Lung (tissue), 17 donors: ENCODE measurements at places on chromosomes 12 and 14. TPM values are rescaled to one million over a fixed set of nuclear protein-coding genes. Genes with fewer than 3 reads are reported as not detected.

G2E3 gene
- total RNA-seq: 12.6 TPM

GSKIP gene
- total RNA-seq: 20.6 TPM

TAS2R13 gene
- 13.5 TPM for total RNA-seq

HOXC6 gene
- 0.71 TPM for total RNA-seq

TEX52 gene
- not detected for total RNA-seq

MMP19 gene
- total RNA-seq: 9.6 TPM

RGS6 gene
- total RNA-seq: 5.4 TPM

IQSEC3 gene
- 0.51 TPM for total RNA-seq

CELA1 gene
- total RNA-seq: not detected

RTL1 gene
- not detected for total RNA-seq

UNC79 gene
- total RNA-seq: 0.25 TPM

SALL2 gene
- total RNA-seq: 10.2 TPM

R3HDM2 gene
- 41.9 TPM for total RNA-seq

HNF1A gene
- 0.52 TPM for total RNA-seq

SLC8A3 gene
- 0.80 TPM for total RNA-seq

DNA sequence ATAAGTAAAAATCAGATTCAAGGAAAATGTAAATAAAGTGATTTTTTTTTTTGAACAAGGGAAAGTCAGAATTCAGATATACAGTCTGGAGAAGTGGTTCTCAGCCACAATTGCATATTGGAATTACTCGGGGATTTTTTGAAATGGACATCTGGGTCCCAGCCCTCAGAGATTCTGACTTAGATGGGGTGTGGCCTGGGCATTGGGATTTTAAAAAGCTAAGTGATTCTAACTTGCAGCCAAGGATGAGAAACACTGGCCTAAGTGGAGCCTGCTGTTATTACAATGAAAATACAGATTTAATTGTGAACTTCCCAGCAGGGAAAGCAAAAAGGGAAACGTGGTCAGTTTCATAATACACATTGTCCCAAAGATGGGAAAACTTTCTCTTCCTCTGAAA lies 273.8 kb downstream of the TTC8 start:
- no peak for DNase-seq
- no peak overlapping the region for H3K4me3 ChIP-seq
- no peak overlapping the region for H3K27ac ChIP-seq
- H3K4me1 ChIP-seq: peaks cover 10% of the 10 kb centered on the region

GRCh38 chr12:56957229-56958052 lies at the start of gene RDH16:
Gene RDH16, minus strand, starts transcription at chr12:56957608. Its CDS starts 146 bp downstream, at chr12:56957462.
- no peaks in the 10 kb centered on the region for H3K4me1 ChIP-seq
- no peaks in the 10 kb centered on the region for H3K27me3 ChIP-seq
- no peak within 1 kb of the TSS for H3K4me3 ChIP-seq

DNA sequence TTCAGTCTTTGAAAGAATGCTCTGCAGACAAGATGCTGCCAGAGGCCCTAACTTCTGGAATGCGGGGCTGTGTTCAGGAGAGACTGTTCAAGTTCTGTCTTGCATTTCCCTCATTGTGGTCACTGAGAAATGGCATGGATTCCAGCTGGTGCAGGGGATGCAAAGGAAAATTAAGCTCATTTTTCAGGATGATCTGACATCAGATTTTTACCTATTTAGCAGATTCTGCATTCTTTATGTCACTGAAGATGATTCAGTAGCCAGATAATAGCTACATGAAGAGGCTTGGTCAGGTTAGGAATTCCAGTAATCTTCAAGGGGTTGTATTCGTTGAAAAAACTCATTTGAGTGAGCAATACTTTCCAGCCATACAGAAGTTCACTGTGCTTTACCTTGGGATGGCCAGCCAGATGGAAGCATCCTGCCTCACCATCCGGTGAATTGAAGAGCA lies 16.1 kb upstream of the MFAP5 start:
- no peak for DNase-seq
- no peaks in the 10 kb centered on the region for H3K27me3 ChIP-seq
- no peak overlapping the region for H3K4me3 ChIP-seq
- peaks cover 8% of the 10 kb centered on the region for H3K4me1 ChIP-seq

GRCh38 chr12:8637244-8637643 lies 24.6 kb upstream of the AICDA start:
- H3K4me3 ChIP-seq: no peak overlapping the region
- no peaks in the 10 kb centered on the region for H3K36me3 ChIP-seq
- no peak for DNase-seq
- H3K27ac ChIP-seq: no peak overlapping the region
- H3K27me3 ChIP-seq: peaks cover 4% of the 10 kb centered on the region

- H3K27me3 ChIP-seq: no peaks in the 10 kb centered on the region
- H3K27ac ChIP-seq: no peak overlapping the region
- no peak for DNase-seq
- H3K4me1 ChIP-seq: no peaks in the 10 kb centered on the region
- H3K36me3 ChIP-seq: peaks cover 12% of the 10 kb centered on the region
Measured at GRCh38 chr12:28367326-28367725, 177.1 kb downstream of the CCDC91 start.

GRCh38 chr12:15007551-15007950 lies 34.7 kb downstream of the PDE6H start:
- H3K27ac ChIP-seq: no peak overlapping the region
- H3K27me3 ChIP-seq: no peaks in the 10 kb centered on the region
- no peak overlapping the region for H3K4me3 ChIP-seq
- DNase-seq: no peak
- no peaks in the 10 kb centered on the region for H3K4me1 ChIP-seq
- no peaks in the 10 kb centered on the region for H3K36me3 ChIP-seq

GRCh38 chr12:64452559-64453329 lies 824 bp downstream of the TBK1 start:
- H3K4me1 ChIP-seq: no peaks in the 10 kb centered on the region
- H3K27me3 ChIP-seq: no peaks in the 10 kb centered on the region
- peak; percentile 66 for DNase-seq
- peak overlapping the region; percentile 81 for H3K4me3 ChIP-seq
- H3K36me3 ChIP-seq: peaks cover 4% of the 10 kb centered on the region

- no peak overlapping the region for H3K4me3 ChIP-seq
- peaks cover 3% of the 10 kb centered on the region for H3K27me3 ChIP-seq
- no peaks in the 10 kb centered on the region for H3K36me3 ChIP-seq
- H3K4me1 ChIP-seq: no peaks in the 10 kb centered on the region
- H3K27ac ChIP-seq: no peak overlapping the region
Measured at GRCh38 chr14:105532735-105533141, 6.4 kb downstream of the TMEM121 start.

GRCh38 chr12:7303230-7303629 lies 642 bp upstream of the ACSM4 start:
- H3K4me1 ChIP-seq: peaks cover 4% of the 10 kb centered on the region
- no peaks in the 10 kb centered on the region for H3K27me3 ChIP-seq
- H3K4me3 ChIP-seq: no peak overlapping the region
- H3K36me3 ChIP-seq: no peaks in the 10 kb centered on the region

DNA sequence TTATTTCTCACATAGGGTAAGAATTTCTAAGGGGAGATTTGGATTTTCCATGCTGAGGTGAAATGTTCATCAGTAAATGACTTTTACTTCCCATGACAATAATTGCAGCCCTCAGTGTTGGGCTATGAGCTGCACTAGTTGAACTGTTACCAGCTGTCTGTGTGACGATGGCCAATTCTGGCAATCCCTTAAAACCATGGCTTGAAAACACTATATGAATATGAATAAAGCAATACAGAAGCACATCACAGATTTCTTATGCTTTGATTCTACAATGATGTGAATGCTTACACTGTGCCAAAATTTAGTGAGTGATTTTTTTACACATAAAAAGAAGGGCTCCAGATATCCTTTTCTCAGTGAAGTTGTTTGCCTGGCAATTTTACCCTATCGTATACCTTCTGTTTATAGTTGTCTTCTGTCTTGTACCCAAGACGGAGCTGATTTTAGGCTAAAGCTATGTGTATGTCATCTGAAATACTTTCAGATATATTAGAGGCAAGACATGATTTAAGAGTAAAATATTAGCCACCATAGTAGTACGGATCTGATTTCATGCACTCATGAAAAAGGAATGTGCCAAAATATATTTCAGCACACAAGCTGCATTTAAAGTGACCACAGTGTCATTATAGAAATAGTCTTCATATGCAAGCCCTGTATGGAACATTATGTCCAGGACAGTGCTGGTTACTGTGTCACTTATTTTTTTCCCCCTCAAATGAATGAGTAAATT lies 52.0 kb downstream of the SLC38A4 start:
- H3K4me3 ChIP-seq: no peak overlapping the region
- no peaks in the 10 kb centered on the region for H3K27me3 ChIP-seq
- H3K27ac ChIP-seq: no peak overlapping the region
- no peaks in the 10 kb centered on the region for H3K36me3 ChIP-seq
- peaks cover 9% of the 10 kb centered on the region for H3K4me1 ChIP-seq
- DNase-seq: no peak

GRCh38 chr12:5038781-5039311 lies 4.8 kb upstream of the KCNA5 start:
- H3K4me3 ChIP-seq: no peak overlapping the region
- H3K36me3 ChIP-seq: no peaks in the 10 kb centered on the region
- DNase-seq: no peak
- no peaks in the 10 kb centered on the region for H3K27me3 ChIP-seq
- peaks cover 6% of the 10 kb centered on the region for H3K4me1 ChIP-seq

- no peak overlapping the region for H3K4me3 ChIP-seq
- no peaks in the 10 kb centered on the region for H3K27me3 ChIP-seq
- peak overlapping the region; percentile 57 for H3K27ac ChIP-seq
Measured at GRCh38 chr12:57838594-57839302, 7.8 kb downstream of the CTDSP2 start.

DNA sequence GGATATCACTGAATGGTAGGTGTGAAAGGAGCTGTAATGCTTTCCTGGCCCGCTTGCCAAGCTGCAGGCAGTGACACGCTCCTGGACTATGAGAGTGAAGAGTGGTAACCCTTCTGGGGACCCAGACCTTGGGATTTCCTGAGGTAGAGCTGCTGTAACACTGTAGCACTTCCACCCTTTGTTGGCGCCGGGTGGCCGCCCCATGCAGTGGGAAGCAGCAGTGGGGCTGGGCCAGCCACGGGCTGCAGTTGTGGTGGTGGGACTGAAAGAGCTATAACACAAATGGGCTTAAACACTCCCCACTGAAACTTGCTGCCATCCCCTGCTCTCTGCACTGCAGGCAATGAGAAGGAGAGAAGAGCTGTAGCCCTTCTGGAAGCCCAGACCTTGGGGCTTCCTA lies 9.6 kb upstream of the FBXO33 start:
- no peaks in the 10 kb centered on the region for H3K36me3 ChIP-seq
- DNase-seq: no peak
- no peak overlapping the region for H3K4me3 ChIP-seq
- no peak overlapping the region for H3K27ac ChIP-seq

DNA sequence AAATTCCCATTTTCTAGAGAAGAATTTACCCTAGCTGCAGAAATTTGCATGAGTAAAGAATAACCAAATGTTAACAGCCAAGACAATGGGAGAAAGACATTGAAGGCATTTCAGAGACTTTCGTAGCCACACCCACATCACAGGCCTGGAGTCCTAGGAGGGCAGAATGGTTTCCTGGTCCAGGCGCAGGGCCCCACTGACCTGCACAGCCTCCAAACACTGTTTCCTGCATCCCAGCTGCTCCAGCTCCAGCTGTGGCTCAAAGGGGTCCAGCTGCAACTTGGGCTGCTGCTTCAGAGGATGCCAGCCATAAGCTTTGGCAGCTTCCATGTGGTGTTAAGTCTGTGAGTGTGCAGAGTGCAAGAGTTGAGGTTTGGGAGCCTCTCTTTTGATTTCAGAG lies 6.5 kb upstream of the PRR4 start:
- no peaks in the 10 kb centered on the region for H3K36me3 ChIP-seq
- H3K4me3 ChIP-seq: no peak overlapping the region
- H3K27me3 ChIP-seq: no peaks in the 10 kb centered on the region
- H3K27ac ChIP-seq: no peak overlapping the region
- no peaks in the 10 kb centered on the region for H3K4me1 ChIP-seq

DNA sequence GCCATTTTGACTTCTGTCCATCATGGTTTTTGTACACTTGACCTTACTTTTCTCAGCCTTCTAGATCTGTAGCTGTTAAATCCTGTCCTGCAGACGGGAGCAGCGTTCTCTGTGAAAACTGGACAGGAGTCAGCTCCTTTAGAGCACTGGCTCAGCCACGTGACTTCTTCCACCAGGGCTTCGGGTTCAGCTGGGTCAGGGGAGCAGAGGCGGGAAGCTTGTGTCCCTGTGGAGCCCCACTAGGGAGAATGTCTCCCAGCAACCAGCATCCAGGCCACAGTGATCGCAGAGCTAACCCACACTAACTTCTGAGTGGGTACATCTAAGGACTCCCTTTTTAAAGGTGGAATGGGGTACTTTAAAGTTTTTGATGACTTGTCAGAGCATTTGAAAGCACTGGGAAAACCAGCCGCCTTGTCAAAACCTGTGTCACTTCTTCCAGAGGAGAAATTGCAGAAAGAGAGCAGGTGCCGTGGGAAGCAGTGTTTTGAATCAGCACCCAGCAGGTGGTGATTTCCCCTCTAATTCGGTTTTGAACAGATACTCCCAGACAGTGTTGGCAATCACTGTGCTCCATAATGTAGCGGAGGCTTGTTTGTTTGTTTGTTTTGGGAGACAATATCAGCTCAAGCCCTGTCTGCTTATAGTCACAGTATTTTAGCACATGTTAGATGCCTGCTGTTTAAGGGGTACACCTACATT lies 17.9 kb downstream of the DERA start:
- no peak overlapping the region for H3K27ac ChIP-seq
- no peak for DNase-seq
- H3K36me3 ChIP-seq: no peaks in the 10 kb centered on the region
- H3K27me3 ChIP-seq: no peaks in the 10 kb centered on the region
- no peak overlapping the region for H3K4me3 ChIP-seq

- no peak overlapping the region for H3K4me3 ChIP-seq
- H3K36me3 ChIP-seq: no peaks in the 10 kb centered on the region
- H3K27ac ChIP-seq: no peak overlapping the region
- no peak for DNase-seq
- H3K27me3 ChIP-seq: no peaks in the 10 kb centered on the region
Measured at GRCh38 chr14:60233251-60233650, 15.8 kb upstream of the PPM1A start.

GRCh38 chr12:29146196-29146595 lies 2.9 kb upstream of the FAR2 start:
- H3K36me3 ChIP-seq: no peaks in the 10 kb centered on the region
- DNase-seq: no peak
- H3K27ac ChIP-seq: no peak overlapping the region
- peaks cover 6% of the 10 kb centered on the region for H3K4me1 ChIP-seq

DNA sequence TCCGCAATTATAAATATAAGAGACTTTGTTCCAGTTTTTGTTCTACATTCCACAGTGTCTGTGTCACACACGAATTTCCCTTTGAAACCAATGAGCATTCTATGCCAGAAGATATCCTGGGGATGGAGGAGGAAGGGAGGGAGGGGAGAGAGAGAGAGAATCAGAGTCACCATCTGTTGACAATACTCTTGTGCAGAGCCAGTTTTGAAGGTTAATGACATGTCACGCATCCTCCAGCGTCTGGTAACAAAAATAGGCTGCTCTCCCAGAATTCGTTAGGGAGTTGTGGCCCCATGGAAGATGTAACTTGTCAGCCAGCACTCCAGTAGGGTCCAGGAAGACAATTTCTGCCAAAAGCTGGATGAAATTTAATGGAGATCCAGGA lies 213.5 kb upstream of the KRR1 start:
- peak; percentile 100 for DNase-seq
- H3K27me3 ChIP-seq: peaks cover 3% of the 10 kb centered on the region
- no peaks in the 10 kb centered on the region for H3K36me3 ChIP-seq
- peaks cover 37% of the 10 kb centered on the region for H3K4me1 ChIP-seq
- no peak overlapping the region for H3K4me3 ChIP-seq
- no peak overlapping the region for H3K27ac ChIP-seq

- H3K36me3 ChIP-seq: peaks cover 12% of the 10 kb centered on the region
- no peak overlapping the region for H3K4me3 ChIP-seq
- no peaks in the 10 kb centered on the region for H3K27me3 ChIP-seq
- H3K4me1 ChIP-seq: peaks cover 9% of the 10 kb centered on the region
Measured at GRCh38 chr12:121781998-121782979, 11.2 kb downstream of the RHOF start.
